ENCODE measurements at places on chromosomes 5 and 9. TPM values are rescaled to one million over a fixed set of nuclear protein-coding genes. Genes with fewer than 3 reads are reported as not detected.

The C9orf50 gene
- total RNA-seq: not detected

GRCh38 chr9:112680731-112681402 lies 37.0 kb downstream of the INIP start:
- no peak overlapping the region for H3K27ac ChIP-seq
- H3K4me1 ChIP-seq: peaks cover 1% of the 10 kb centered on the region

DNA sequence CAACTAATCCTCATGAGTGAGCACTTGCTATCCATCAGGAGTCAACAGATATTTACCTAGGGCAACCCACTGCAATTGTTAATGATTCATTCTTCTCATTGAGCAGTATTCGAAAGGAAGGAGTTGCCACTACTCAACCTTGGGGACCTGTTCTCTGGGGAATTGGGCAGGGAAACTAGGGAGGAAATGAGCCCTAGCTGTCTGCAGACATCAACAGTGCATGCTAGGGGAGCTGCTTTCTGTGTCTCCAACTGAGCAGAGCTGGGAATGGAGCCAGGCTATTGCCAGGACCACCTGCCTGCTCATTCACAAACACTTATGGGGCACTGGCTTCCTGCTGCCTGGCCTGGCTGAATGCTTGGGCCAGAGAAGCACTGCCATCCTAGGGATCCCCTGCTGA lies 183.4 kb downstream of the TMEM38B start:
- H3K27ac ChIP-seq: no peak overlapping the region
- H3K36me3 ChIP-seq: no peaks in the 10 kb centered on the region
- H3K4me3 ChIP-seq: no peak overlapping the region
- DNase-seq: no peak
- peaks cover 5% of the 10 kb centered on the region for H3K4me1 ChIP-seq

DNA sequence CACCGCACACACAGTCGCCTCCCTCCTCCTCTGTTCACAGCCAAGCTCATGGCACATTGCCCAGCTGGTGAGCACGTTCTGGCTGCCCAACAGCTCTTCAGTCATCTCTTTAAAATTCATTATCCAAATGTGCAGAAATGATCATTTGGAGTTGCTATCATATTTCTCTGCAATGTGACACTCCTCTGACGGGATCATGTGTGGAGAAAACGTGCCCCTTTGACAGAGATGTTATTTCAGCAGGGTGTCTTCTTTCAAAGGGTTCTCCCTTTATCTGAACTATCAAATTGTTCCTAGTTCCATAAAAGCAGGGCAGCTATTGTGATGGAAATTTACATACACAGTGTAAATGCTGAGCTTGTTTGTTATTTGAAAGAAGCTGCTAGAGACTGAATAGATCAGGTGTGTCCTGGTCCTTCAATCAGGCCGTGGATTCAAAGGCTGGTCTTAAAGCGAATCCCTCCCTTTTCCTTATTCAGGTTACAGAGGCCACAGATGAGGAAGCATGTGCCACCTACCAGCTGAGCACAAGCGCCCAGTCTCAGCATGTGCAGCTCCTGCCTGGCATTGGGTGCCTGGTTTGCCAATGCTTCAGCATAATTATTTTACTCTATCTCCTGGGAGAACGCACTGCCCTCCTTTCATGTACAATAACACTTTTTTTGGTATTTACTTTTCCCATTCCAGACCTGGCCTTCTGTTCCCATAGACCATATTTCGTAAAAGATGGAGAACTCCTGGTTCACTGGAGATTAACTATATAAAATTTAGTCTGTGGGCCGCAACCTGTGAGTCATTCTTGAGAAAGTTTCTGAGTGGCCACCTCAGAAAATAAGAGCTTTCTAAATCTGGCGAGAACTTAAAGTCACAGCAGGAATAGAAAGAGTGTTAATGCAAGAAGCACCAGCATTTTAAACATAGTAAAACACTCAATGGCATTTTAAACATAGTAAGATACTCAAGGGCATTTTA lies 433.7 kb downstream of the ENC1 start:
- no peaks in the 10 kb centered on the region for H3K36me3 ChIP-seq
- H3K27me3 ChIP-seq: peaks cover 37% of the 10 kb centered on the region
- no peak overlapping the region for H3K27ac ChIP-seq
- no peak for DNase-seq
- no peak overlapping the region for H3K4me3 ChIP-seq
- H3K4me1 ChIP-seq: peaks cover 2% of the 10 kb centered on the region

DNA sequence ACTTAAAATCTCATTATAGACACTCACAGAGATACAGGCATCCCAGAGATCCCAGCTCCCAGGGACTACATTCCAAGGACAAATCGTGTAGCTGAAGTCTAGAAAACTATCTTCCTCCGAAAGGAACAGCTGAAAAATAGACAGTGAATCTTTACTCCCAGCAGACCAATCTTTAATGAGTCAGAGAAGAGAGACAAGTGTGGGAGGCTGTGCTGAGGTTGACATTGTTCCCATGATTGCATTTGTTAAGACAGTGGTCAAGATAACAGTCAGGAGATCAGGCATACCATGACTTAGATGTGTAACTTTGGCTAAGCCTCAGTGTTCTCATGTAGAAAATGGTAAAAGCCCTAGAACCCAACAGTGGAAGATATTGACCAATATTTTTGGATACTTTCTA lies 120.7 kb downstream of the PAPPA start:
- no peaks in the 10 kb centered on the region for H3K27me3 ChIP-seq
- H3K36me3 ChIP-seq: no peaks in the 10 kb centered on the region
- no peak overlapping the region for H3K27ac ChIP-seq
- no peak overlapping the region for H3K4me3 ChIP-seq
- no peaks in the 10 kb centered on the region for H3K4me1 ChIP-seq
